ENCODE measurements at places on chromosomes 11 and 22. TPM values are rescaled to one million over a fixed set of nuclear protein-coding genes. Genes with fewer than 3 reads are reported as not detected.

DNA sequence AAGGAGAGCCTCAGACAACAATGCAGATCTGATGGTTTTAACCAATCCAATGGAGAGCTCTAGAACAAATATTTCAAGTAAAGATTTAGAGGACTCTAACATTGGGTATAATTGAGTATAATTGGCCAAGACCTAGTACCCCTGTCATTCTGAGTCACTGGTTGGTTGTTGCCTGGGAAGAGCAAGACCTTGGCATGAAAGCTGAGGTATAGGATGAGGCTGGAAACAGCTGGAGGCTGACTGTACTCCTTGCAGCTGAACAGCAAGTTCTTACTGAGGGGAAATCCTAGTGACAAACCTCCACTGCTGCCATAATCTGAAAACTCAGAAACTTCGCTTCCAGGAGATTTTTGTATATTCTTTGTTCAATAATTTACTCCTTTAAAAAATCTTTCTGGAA, 54.3 kb upstream of the MUC15 start:
- DNase-seq: no peak

GRCh38 chr11:7591107-7591894, 77.5 kb downstream of the PPFIBP2 start:
- no peak for DNase-seq

GRCh38 chr11:111047374-111047773, 198.2 kb upstream of the POU2AF2 start:
- DNase-seq: no peak

Gene RGL4
- total RNA-seq: 1.2 TPM

Gene KRTAP5-11
- not detected for total RNA-seq
